Activated CD4-positive, alpha-beta T cell treated with anti-CD3 and anti-CD28 coated beads, Interleukin-2, Interleukin-4, amounts not matched to agents 100 ng/mL and 50 ng/mL, durations not matched to agents 16 hours and 8 hours (primary cell): ENCODE measurements at places on chromosomes 13 and 19.
A peak's percentile ranks its signal among the peaks of the same experiment; 100 is the strongest.

DNA sequence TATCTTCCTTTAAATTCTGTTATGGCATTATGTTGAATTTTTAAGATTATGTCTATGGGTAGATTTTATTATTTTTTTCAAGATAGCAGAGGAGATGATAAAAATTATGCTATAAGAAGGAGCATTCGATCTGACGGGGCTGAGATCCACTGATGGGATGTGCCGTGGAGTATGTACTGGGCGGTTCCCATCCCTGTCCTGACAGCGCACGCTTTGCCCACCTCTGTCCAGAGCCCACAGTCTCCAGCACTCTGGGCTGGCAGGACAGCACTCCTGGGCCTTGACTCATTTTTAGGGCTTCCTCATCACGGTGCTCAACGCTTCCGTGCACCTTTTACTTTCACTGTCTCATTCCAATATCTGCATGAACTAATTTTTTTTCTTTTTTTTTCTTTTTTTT, 235.5 kb downstream of the TEX29 start:
- DNase-seq, result no peak

DNA sequence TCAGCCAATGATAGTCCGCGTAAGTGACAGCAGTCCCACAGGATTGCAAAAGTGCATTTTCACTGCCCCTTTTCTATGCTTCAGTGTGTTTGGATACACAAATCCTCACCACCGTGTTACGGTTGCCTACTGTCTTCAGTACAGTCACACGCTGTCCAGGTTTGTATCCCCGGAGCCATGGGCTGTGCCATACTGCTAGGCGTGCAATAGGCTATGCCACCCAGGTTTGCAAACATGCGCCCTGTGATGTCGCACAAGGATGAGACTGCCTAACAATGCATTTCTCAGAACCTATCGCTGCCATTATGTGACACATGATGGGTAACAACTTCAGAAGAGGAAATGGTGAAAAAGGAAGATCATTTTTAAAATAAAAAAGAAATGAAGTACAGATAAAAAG, 16.8 kb upstream of the ADPRHL1 start:
- DNase-seq, result no peak

- no peak for DNase-seq
Measured at GRCh38 chr13:25604106-25604505, 232.3 kb downstream of the ATP8A2 start.

- DNase-seq, result no peak
Measured at GRCh38 chr13:72834601-72835000, 52.7 kb downstream of the PIBF1 start.

- DNase-seq, result no peak
Measured at GRCh38 chr13:98147521-98147920, 4.6 kb downstream of the FARP1 start.

- DNase-seq, result peak; percentile 54
Measured at GRCh38 chr19:12788682-12789097, 2.6 kb upstream of the JUNB start.

DNA sequence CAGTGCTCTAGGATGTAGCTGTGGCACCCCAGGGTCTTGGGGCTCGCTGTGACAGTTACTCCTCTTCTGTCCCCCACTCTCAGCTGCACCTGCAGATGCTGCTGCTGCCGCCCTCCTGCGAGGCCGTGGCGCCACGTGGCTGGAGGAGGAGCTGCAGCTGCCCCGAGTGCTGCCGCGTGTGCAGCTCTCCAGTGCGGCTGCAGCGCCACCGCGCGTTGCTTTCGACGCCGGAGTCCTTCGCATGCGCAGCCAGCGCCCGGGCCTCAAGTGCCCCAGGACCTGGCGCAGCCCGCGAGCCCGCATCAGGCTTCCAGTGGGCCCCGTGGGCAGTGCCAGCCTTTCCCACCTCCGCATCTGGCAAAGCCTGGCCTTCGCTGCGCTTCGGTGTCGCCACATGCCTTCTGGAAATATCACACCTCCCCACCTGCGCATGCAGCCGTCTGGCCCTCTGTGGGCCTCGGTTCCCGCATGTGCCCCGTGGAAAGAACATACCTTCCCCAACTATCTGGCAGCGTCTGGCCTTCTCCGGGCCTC, 692 bp upstream of the ZNF580 start:
- peak; percentile 77 for DNase-seq

- DNase-seq, result peak; percentile 55
Measured at GRCh38 chr13:53151336-53152056, 122.9 kb downstream of the OLFM4 start.

DNA sequence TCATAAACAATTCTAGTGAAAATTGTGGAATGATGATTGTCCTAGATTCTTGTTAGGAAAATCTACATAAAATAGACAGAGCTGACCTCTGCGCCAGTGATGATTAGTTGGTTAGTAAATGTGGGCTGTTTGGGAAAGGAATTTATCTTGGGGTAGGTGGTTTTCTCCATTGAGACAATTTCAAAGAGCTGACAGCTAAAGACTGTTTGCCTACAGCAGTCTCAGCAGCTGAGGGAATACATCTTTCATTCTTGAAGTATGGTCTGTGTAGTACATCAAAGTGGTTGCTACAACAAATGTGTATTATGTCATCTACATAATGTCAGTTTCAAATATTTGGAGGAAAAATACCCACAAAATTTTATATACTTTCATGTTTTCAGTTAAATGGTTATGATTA, 117.2 kb upstream of the TRPC4 start:
- DNase-seq, result no peak

- DNase-seq, result no peak
Measured at GRCh38 chr19:33005440-33005839, 33.4 kb downstream of the FAAP24 start.

- DNase-seq, result no peak
Measured at GRCh38 chr13:92436924-92437323, 789.7 kb upstream of the GPC6 start.

DNA sequence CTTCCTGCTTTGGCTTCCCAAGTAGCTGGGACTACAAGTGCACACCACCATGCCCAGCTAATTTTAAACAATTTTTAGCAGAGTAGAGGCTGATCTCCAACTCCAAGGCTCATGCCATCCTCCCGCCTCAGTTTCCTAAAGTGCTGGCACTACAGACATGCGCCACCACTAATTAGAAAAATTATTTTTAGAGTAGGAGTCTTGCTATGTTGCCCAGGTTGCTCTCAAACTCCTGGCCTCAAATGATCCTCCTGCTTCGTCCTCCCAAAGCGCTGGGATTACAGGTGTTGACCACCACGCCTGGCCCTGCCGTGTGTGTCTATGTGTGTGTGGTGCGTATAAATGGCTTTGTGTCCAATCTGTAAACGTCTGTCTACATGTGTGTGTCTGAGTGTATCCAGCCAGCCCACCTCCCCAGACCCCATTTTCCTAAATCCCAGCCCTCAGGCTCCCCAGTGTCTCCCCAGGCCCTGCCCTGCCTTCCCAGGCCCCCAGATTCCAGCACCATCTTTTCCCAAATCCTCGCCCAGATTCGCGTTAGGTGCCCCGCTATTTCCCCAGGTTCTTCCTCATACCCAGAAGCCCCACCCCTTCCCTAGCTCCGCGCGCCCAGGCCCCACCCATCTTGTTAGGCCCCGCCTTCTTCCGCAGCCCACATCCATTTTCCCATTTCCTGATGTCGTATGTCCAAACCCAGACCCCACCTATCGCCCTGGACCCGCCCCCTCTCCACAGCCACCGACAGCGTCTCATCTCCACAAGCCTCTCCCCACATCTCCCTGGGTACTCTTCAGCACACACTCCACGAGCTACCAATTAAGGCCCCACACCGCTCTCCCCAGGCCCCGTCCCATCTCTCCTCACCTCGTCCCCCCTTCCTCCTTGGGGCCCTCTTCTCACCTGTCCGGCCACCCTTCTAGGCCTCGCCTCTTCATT, 24.9 kb downstream of the SLC8A2 start:
- peak; percentile 24 for DNase-seq

GRCh38 chr19:55252760-55253663, 5.8 kb downstream of the PPP6R1 start:
- DNase-seq, result no peak

GRCh38 chr19:30682999-30683536, 310.9 kb downstream of the ZNF536 start:
- DNase-seq, result peak; percentile 55

DNA sequence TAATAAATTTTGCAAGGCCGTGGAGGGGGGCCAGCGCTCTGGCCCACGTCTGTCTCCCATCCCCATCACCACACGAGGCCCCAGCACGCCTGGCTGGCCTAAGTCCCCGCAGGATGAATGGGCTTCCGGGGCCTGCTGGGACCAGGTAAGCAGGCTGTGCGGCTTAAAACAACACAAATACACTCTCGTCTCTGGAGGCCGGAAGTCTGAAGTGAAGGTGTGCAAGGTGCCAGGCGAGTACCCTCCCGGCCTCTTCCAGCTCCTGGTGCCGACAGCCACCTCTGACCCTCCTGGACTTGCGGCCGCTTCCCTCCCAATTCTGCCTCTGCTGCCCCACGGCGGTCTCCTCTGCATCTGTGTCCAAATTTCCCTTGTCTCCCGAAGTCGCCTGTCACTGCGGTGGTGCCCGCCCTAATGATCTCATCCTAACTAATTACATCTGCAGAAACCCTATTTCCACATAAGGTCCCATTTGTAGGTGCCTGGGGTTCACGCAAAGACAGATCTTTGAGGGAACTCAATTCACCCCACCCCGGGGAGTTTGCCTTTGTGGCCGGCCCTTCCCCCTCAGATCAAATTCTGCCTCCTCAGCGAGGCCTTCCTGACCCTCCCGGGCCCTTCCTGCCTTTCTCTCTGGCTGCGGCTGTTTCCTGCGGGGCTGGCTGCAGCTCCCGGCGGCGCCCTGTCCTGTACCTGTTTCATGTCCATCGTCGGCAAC, 8.1 kb upstream of the PTBP1 start:
- DNase-seq, result no peak

GRCh38 chr13:76439546-76439945, 446.7 kb downstream of the KCTD12 start:
- DNase-seq, result no peak

- no peak for DNase-seq
Measured at GRCh38 chr19:39825531-39826076, 8.4 kb downstream of the DYRK1B start.

DNA sequence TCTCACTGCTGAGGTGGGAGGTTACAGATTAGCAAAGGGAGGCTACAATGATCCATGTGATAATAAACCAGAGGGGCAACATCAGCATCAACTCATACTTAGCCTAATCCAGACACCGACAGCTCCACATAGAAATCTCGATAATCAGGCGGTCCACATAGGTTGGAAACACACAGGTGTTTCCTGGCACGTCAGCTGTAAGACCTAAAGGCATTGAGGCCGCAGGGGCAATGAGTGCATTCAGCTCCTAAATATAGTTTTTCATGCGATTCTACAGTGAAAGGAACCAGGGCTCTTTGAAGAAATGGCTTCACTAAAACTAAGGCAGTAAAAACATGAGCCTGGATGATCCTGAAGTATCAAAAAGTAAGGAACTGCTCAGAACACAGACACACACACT, 19.3 kb downstream of the PLPP2 start:
- no peak for DNase-seq

GRCh38 chr13:20826843-20827560, 53.2 kb upstream of the EEF1AKMT1 start:
- DNase-seq, result no peak

DNA sequence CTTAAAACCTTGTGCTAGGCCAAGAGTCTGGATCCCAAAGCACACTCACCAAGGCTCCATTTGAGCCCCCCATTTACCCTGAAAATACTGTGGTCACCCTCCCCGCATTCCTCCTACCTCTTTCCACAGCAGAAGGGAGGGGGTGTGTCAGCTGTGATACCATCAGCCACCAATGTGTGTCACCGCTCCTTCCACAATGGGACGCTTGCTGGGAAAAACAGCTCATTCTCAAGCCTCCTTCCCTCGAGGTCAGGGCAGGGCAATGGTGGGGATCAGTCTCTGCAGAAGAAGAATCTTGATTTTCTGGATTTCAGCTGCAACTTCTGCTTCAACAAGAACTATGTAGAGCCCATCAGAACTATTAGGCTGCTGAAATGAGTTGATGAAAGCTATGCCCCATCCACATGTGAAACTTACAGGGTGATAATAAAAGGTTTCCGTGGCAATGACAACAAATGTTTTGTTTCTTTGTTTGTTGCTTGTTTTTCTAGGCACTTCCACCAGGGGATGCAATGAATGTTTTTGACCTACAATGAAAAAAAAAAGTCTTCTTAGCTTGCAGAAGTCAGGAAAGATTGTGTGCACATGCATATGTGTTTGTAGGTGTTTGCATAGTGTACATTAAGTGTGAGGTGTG, 26.4 kb upstream of the ZNF507 start:
- DNase-seq, result no peak

DNA sequence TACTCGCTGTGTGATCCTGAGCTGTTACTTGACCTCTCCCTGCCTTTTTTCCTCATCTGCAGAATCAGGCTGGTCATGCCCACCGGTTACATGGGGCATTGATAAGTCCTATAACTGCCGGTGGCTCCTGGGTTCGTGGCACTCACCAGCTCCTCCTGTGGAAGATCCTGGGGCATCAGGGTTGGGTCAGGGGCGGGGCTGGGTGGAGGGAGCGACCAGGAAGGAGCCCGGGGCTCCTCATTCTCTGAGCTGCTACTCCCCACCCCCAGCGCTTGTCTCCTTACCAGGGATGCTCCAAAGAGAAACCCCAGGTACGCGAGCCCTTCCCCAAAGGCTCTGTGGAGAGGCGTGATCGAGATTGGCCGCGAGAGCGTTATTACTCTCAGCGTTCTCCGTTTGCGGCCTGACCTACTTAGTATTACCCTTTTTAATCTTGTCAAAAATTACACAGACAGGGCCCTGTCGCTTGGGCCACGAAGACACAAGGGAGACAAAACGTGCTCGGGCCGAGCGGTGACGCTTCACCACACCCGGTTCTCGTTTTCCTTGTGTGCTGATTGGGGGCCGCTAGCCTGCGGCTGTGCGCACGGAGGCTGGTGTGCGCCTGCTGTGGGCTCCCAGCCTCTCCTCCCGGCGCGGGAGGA, 10.7 kb downstream of the HDGFL2 start:
- no peak for DNase-seq
